CD4-positive, alpha-beta memory T cell (primary cell): ENCODE measurements at places on chromosomes 6 and 20.

DNA sequence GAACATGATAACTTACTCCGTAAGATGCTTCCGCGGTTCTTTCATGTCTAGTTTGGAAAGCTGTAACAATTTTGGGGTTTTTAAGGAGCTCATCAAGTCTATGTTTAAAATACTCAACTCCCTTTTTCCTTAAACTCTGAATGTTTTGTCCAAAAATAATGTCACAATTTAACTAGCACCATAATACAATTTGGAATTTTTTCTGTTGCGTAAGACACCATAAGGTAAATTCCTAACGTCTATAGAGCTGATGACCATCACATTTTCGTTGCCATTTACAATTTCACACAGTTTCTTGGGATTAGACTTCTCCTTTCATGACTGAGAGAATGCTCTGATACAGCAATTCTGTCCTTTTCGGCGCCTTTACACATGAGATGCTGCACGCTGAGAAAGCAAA is 26.7 kb upstream of the FOXF2 start:
- H3K4me3 ChIP-seq = no peak overlapping the region
- H3K36me3 ChIP-seq = no peaks in the 10 kb centered on the region
- no peak overlapping the region for H3K27ac ChIP-seq
- H3K4me1 ChIP-seq = no peaks in the 10 kb centered on the region

- H3K27me3 ChIP-seq = no peaks in the 10 kb centered on the region
- no peak overlapping the region for H3K27ac ChIP-seq
- no peaks in the 10 kb centered on the region for H3K36me3 ChIP-seq
- no peak for DNase-seq
Observed at GRCh38 chr6:29629571-29629970, 3.4 kb downstream of the GABBR1 start.

- no peak overlapping the region for H3K4me3 ChIP-seq
- no peaks in the 10 kb centered on the region for H3K36me3 ChIP-seq
- no peak overlapping the region for H3K27ac ChIP-seq
- H3K27me3 ChIP-seq = no peaks in the 10 kb centered on the region
- peaks cover 3% of the 10 kb centered on the region for H3K4me1 ChIP-seq
Observed at GRCh38 chr6:169997187-169997929, 245.9 kb downstream of the ERMARD start.

DNA sequence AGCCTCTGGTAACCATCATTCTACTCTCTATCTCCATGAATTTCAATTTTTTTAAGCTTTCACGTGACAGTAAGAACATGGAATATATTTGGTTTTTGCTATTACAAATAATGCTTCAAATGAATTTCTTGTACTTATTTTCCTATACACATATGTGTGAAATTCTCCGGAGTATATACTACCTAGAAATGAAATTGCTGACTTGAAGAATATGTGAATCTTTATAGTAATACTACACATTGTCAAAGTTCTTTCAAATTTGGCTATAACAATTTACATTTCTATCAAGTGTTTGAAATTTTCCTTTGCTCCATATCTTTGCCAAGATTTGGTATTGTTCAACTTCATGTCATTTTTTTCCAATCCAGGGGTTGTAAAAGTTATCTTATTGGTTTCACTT is 11.6 kb upstream of the VGLL2 start:
- H3K4me1 ChIP-seq = no peaks in the 10 kb centered on the region
- no peaks in the 10 kb centered on the region for H3K36me3 ChIP-seq
- no peak overlapping the region for H3K4me3 ChIP-seq

DNA sequence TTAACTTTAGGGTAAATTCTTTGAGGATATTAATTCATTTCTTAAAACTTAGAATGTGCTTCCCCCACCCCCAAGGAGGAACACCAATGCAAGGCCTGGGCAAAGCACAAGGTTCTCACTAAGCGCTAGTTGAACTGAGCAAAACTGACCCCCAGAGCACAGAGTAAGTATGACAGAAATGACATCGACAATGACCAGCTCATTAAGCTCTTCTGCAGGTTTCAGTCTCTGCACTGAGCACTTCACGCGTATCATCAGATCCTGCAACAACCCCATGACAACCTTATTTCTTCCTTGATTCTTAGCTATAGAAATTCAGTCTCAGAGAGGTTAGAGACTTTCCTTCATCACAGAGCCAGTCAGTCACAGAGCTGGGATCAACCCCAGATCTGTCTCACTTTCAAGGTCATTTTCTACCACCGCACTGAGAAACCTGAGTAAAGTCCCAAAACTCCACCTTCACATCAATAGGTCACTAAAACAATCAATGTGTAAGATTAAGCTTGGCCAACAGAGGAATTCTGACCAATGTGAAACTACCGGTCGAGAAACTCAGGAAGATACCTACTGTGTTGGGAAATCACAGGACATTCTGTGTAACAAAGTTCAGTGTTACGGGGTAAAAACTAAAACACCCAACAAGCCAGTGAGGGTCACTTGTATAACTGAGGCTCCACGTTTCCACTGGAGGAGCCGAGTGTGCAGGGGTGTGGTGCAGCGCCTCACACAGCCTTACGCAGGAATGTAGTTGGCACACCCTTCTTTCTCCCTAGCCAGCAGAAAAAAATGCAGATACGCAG is 129.0 kb upstream of the FOXQ1 start:
- H3K4me1 ChIP-seq = no peaks in the 10 kb centered on the region
- no peaks in the 10 kb centered on the region for H3K36me3 ChIP-seq
- H3K4me3 ChIP-seq = no peak overlapping the region
- H3K27ac ChIP-seq = no peak overlapping the region
- no peak for DNase-seq

DNA sequence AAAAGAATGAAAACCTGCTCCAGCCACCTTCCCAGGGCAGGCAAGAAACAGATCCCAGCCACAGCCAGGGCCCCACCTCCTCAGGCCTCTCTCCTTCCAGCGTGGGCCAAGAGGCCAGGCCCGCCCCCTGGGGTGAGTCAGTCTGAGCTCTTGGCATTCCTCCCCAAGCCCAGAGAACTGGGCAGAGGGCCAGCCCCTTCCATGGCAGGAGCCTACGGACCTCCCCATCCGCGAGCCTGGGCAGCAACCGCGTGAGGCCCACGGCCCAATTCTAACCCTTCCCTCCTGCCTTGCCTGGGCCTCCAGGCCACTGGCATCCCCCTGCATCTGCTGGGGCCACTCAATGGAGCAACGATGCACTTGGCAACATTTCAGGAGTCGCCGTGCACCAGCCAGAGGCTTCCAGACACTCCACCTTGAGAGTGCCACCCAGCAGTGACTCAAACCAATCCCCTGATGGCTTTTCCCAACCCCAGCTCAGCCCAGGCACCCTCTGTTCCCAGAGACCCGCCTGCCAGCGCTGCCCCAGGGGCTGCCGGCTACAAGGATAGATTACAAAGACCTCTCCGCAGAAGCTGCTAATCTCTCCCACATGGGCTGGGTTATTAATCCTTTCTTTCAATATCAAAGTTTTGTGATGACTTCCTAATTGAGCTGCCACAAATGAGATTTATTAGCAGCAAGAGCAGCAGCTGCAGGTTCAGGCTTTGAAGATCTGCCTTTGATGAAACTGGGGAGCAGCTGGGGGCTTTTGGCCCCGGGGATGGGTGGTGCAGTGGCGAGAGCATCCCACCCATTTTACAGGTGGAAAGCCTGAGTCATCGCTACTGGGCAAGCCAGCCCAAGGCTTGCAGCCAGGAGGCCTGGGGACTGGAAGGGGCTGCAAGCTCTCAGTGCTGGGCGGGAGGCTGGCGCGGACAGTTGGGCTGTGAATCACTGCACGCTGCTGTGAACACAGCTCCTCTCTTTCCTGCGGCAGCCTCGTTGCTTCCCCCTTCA is 85.7 kb downstream of the NFATC2 start:
- H3K4me3 ChIP-seq = no peak overlapping the region
- H3K27me3 ChIP-seq = no peaks in the 10 kb centered on the region
- DNase-seq = no peak
- peaks cover 47% of the 10 kb centered on the region for H3K36me3 ChIP-seq

DNA sequence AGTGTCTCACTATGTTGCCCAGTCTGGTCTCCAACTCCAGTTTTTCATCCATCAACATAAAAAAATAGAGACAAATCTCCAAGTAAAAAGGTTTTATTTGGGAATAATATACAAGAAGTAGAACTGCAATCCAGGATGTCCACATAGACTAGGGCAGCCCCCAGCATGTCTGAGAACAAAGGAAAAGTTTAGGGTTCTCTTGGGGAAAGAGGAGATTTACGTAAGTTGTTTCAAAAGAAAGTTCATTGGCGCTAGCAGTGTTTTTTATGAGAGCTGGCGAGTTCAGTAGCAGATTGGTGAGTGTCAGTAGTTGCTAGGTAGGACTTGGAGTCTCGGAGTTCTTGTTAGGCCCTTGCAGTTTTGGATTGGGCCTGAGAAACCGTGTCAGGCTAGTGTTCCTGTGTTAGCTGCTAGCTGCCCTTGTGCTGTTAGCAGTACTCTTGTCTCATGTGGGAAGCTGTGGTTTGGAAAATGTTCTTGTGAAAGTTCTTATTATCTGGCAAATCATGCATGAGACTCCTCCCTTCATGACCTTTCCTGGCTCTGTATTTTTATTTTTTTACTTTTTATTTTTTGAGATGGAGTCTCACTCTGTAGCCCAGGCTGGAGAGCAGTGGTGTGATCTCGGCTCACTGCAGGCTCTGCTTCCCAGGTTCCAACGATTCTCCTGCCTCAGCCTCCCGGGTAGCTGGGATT is 24.7 kb downstream of the TTLL9 start:
- H3K27me3 ChIP-seq = no peaks in the 10 kb centered on the region
- no peak overlapping the region for H3K27ac ChIP-seq
- H3K4me1 ChIP-seq = no peaks in the 10 kb centered on the region
- H3K4me3 ChIP-seq = no peak overlapping the region
- H3K36me3 ChIP-seq = no peaks in the 10 kb centered on the region
- DNase-seq = no peak

GRCh38 chr6:56193846-56194245 is 53.5 kb downstream of the COL21A1 start:
- no peak overlapping the region for H3K4me3 ChIP-seq
- no peaks in the 10 kb centered on the region for H3K36me3 ChIP-seq
- no peaks in the 10 kb centered on the region for H3K27me3 ChIP-seq
- DNase-seq = no peak
- no peaks in the 10 kb centered on the region for H3K4me1 ChIP-seq
- H3K27ac ChIP-seq = no peak overlapping the region

DNA sequence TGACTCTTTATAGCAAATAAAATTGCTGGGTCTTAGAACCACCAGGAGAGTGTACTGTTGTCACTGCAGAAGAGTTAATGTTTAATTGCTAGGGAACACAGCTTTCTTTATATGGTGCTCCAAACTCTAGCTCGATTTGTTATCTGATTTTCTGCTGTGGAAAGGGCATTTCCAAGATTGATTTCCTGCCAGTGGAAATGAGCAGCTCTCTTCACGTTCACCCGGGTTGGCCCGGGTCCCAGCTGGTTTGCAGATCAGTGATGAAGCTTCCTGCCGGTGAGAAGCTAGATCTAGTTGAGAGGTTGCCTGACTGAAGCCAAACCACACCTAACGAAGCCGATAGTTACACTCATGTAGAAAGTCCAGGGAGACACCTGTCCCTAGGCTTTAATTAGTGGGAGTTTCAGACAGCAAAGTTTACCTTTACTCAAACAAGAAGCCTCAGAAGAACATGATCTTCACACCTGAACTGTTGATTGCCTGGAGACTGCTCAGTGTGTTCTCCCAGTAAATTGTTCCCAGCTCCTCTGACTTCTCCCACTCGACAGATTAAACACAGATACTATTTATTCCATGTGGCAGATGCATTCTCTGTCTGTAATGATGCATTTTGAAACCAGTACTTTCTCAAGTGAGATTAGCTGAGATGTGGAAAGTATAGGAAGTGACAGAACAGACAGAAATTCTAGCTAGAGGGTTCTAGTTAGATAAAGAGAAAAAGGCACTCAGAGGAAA is 27.8 kb downstream of the PAQR8 start:
- H3K27me3 ChIP-seq = no peaks in the 10 kb centered on the region
- peak overlapping the region; percentile 80 for H3K27ac ChIP-seq
- peaks cover 90% of the 10 kb centered on the region for H3K4me1 ChIP-seq

DNA sequence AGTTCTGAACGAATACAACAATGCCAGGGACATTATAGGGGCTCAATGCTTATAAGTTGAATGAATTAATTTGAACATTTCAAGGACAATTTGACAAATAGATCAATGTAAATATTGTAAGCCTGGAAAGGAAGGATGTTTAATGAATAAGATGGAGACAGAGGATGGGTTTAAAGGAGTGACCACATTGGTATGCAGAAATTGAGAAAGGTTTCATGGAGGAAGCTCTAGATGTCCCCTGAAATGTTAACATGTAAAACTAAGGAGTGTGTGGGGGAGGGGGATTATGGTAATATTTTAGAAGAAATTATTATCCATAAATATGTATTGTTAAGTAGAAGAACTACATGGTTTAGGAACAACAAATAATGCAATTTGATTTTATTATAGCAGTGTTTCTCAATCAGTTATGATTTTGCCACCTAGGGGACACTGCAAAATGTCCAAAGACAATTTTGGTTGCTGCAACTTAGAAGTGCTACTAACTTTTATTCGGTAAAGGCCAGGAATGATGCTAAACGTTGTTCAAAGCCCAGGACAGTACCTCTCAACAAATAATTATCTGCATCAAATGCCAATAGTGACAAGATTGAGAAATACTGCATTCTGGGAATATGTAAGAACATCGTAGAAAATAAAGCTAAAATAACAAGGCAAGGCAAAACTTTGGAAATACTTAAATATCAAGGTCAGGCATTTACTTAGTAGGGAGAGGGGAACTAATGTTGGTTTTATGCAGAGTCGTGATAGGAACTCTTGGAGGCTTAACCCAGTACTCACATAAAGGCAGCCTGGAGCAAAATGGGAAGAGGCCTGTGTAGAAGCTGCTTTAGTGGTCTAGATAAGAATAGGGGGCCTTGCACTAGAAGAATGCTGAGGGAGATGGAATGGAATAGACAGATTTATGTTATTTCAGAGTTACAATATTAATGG is 686.9 kb upstream of the CITED2 start:
- H3K4me1 ChIP-seq = no peaks in the 10 kb centered on the region
- H3K27ac ChIP-seq = no peak overlapping the region
- H3K36me3 ChIP-seq = no peaks in the 10 kb centered on the region
- DNase-seq = no peak
- no peak overlapping the region for H3K4me3 ChIP-seq

DNA sequence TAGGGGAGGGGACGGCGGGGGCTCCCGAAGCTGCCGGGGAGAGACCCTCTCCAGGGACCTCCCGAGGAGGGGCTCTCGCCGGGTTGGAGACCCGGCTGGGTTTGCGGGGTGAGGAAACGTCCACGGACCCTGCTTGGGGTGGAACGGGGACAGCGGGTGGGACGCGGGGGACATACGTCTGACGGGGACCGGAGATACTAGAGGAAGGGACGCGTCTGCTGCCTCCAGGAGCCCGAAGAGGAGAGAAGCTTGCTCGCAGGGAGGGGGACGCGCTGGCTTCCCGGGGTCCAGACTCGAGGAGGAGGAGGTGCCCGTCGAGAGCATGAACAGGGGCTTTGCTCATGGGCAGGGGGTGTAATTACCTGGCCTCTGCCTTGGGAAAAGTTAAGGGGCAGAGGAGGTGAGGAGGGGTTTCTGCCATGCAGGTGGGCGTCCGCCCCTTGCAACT is 593 bp downstream of the DNMT3B start:
- no peaks in the 10 kb centered on the region for H3K36me3 ChIP-seq
- peaks cover 18% of the 10 kb centered on the region for H3K4me1 ChIP-seq
- H3K27me3 ChIP-seq = no peaks in the 10 kb centered on the region
- DNase-seq = no peak
- H3K27ac ChIP-seq = no peak overlapping the region
- peak overlapping the region; percentile 23 for H3K4me3 ChIP-seq
